Jurkat, Clone E6-1 (cell line): ENCODE measurements at places on chromosomes 7 and 10.

GRCh38 chr10:130935128-130935439, 376.4 kb downstream of the TCERG1L start:
- no peak for DNase-seq

GRCh38 chr10:5547931-5548660, 23.3 kb downstream of the CALML3 start:
- no peak for DNase-seq

- no peak for DNase-seq
These were observed 490.8 kb downstream of the TNS3 start for GRCh38 chr7:47091141-47091540.

- DNase-seq = no peak
These were observed 130.5 kb downstream of the GRK5 start for GRCh38 chr10:119337796-119338432.

DNA sequence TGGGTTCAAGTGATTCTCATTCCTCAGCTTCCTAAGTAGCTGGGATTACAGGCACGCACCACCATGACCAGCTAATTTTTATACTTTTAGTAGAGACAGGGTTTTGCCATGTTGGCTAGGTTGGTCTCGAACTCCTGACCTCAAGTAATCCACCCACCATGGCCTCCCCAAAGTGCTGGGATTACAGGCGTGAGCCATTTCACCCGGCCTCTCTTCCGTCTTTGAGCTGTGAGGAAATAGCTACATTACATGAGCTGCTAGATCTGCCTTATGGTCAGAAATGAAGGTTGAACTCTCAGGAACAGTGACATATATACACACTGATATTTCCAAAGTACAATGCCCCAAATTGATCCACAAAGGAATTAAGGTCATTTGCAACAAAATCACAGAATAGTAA, 2.4 kb downstream of the BLVRA start:
- DNase-seq = no peak

DNA sequence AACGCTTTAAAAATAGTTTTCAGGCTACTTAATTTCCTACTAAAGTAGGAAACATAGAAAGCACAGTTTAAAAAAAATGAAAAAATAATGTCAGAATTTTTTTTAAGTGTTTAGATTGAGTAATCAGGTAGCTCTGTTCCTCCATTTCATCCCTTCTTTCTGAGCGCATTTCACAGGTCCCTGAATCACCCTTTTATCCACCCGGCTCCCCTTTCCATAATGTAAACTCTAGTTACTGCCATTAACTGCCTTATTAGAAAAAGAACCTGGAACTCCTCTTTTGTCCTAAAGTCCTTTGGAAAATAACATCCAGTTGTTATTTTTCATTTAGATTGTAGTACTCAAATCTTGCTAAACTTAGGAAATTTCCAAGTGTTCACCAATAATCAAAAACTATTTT, 5.8 kb downstream of the KCND2 start:
- DNase-seq = no peak
